ENCODE measurements at places on chromosomes 7 and 10.
A peak's percentile ranks its signal among the peaks of the same experiment; 100 is the strongest.

- no peak for DNase-seq
Observed at GRCh38 chr7:81064426-81064825, 145.6 kb upstream of the SEMA3C start.

DNA sequence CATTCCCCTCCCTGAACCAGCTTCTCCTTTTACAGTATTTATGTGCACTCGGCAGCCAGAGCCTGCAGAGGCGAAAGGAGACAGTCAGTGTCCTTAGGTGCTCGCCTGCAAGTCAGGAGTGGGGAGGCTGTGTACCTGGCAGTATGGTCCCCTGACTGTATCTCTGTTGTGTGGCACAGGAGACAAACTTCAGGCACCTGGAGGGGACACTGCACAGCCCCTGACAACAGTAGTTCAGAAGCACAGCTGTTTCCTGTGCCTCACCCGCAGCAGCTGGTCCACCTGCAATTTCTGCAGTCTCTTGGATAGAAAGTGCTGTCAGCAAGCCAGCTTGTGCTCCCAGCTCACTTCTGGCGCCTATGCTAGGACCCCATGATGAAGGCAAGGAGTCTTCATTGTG, 73.4 kb upstream of the LAMB4 start:
- no peak for DNase-seq

GRCh38 chr7:36512616-36513015, 123.0 kb downstream of the ANLN start:
- no peak for DNase-seq

DNA sequence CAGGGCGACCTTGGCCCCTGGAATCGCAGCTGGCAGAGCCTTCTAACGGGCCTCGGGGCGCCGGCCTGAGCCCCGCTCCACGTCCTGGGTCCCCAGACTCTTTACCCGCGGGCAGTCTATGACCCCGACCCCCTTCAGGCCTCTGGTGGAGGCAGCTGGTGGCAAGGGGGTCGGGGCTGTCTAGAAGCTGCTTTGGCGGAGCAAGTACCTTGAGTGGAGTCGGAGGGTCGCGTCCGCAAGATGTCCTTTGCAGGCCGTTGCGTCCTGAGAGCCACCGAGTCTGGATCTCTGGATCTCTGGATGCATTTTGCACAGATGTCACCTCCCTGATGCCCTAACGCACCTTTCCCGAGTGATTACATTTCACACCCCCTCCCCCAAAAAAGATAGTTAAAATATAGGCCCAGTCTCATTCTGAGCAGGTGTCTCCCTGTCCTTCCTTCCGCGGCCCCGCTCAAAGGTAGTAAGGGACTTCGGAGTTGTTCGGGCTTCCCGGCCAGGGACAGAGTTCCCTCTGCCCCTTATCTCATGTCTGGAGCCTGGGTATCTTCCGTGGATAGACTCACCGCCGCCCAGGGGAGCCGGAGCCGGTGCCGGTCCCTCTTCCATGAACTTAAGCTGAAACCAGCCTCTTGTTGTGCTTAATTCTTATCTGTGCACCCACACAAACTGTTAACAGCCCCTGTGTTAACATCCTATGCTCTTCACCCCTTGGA, 457 bp downstream of the ACADSB start:
- no peak for DNase-seq

GRCh38 chr7:138864667-138865066, 66.7 kb upstream of the ATP6V0A4 start:
- no peak for DNase-seq

- DNase-seq = no peak
Observed at GRCh38 chr10:72146071-72146470, 57.7 kb upstream of the SPOCK2 start.

DNA sequence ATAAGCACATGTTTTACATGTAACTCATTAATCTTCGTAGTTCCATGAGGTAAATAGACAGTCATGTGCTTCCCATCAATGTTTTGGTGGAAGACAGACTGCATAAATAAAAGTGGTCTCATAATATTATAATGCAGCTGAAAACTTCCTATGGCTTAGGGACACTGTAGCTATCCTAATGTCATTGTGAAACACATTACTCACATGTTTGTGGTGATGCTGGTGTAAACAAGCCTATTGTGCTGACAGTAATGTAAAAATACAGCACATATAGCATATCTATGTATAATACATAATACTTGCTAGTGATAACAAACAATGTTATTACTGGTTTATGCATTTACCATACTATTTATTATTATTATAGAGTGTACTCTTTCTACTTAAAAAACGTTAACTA, 37.2 kb upstream of the PLXDC2 start:
- no peak for DNase-seq

- no peak for DNase-seq
Observed at GRCh38 chr10:71494476-71494875, 97.8 kb downstream of the CDH23 start.

DNA sequence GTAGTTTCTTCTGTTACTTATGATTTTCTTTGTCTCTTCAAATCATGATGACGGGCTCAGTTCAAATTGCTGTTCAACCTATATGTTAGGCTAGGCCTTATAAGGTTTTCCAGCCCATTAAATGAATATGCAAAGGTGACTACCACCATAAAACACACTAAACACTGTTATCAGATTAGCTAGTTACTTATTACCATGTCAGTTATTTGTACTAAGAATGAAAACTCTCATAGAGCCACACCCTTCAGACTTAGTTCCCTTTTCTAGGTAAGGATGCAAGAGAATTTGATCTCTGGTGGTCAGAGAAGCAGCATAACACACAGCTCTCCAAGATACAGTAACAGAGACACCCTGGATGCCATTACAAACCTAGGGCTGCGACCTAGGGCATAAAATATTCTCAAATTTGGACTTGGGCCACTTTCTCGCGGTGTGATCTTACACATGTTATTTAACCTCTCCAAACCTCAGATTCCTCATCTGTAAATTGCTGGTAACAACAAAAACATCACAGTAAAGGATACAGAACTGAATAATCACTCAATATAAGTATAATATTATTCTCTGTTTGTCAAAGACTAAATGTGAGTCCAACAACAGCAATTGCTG, 35.6 kb downstream of the ANKMY2 start:
- no peak for DNase-seq

- DNase-seq = no peak
Observed at GRCh38 chr10:32148864-32149251, 92.6 kb upstream of the KIF5B start.

DNA sequence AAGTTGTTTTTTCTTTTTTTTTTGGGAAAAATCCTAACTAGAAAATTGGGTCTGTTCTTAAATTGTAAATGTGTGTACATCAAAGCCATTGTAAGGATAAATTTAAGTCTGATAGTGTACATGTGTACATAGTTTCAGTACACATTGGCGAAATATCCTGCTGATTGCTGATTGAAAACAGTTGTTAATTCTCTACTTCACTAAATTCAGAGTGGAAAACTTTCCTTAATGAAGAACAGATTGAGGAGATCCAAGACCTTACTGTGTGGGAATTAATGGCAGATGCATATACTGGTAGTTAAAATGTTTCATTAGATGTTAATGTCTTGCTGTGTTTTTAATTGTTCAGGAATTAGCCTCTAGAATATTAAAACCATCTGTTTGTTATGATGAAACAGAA, 506.0 kb downstream of the AUTS2 start:
- DNase-seq = no peak

GRCh38 chr7:20197837-20198236, 19.3 kb downstream of the MACC1 start:
- DNase-seq = no peak

DNA sequence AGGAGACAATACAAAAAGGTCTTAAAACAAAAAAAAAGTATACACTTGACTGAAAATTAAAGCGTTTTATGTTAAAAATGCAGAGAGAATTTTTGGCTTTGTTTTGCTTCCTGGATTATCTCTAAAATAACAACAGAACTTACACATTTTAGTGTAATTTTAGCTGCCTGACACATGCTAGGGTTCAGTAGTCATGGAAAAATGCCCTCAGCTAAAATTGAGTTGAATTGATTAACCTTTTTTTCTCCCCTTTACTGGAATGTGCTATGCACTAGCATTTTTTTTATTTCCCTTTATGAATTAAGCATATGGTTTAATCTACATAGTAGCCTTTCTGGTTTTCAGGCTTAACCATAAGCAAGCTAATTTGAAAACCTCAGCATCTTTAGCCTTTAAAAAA, 89.9 kb downstream of the ZNF277 start:
- DNase-seq = no peak

DNA sequence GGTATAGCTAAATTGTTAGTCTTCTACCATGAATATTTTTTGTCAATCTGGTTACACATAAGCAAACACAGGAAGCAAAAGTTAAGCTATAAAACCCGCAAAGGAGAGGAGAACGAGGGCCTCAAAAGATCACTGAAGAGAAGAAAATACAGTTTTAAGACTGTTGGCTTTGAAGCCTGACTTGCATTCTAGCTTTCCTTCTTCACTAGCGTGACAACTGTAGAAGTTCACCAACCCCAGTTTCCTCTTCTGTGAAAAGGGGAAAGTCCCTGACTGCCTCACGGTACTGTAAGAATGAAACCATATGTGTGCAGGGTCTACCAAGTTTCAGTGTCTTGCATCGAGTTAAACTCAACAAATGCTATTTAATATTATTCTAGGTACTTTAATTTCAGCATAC, 7.5 kb upstream of the LRRN3 start:
- DNase-seq = peak; percentile 38

- DNase-seq = no peak
Observed at GRCh38 chr10:103665162-103665889, 171.8 kb downstream of the NEURL1 start.

DNA sequence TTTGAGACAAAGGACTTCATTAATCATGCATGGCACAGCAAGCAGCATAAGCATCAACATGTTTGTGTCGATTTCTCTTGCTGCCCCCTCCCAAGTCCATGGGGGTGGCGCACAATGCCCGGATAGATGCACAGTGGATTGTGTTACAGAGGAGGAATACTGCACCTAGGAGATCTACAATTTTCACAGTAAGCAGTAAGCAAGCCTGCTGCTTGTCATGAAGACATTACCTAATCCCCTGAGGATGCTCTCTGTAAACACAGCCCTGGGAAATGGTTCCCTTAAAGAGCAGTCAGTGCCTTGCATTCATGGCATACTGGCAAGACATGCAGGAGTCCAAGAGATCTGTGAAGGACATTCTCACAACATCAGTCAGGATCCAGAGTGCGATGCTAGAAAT, 137.7 kb downstream of the ETV1 start:
- no peak for DNase-seq

GRCh38 chr10:4202938-4203337, 417.9 kb upstream of the KLF6 start:
- DNase-seq = no peak

- peak; percentile 18 for DNase-seq
Observed at GRCh38 chr7:155003092-155003375, at the start of gene PAXIP1. Gene PAXIP1 (minus strand): TSS chr7:155003124. CDS start chr7:155002929, 195 bp downstream.

GRCh38 chr7:43384616-43385308, 198.1 kb upstream of the STK17A start:
- DNase-seq = no peak

DNA sequence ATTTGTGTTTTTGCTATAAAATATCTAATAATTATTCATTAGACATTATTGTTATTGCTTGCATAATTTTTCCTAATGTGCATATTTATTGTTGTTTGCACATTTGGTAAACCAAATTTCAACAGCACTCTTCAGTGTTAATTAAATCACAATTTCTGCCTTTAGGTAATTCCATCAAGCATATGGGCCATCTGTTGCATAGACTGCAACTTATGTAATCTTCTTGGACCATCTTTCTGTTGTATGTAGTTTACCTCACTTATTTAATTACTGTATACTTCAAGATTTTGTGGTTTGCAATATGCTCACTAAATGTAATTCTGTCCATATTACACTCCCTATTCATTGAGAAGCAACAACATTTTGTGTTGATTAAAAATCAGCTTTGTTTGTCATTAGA, 1360.1 kb downstream of the REEP3 start:
- DNase-seq = no peak

DNA sequence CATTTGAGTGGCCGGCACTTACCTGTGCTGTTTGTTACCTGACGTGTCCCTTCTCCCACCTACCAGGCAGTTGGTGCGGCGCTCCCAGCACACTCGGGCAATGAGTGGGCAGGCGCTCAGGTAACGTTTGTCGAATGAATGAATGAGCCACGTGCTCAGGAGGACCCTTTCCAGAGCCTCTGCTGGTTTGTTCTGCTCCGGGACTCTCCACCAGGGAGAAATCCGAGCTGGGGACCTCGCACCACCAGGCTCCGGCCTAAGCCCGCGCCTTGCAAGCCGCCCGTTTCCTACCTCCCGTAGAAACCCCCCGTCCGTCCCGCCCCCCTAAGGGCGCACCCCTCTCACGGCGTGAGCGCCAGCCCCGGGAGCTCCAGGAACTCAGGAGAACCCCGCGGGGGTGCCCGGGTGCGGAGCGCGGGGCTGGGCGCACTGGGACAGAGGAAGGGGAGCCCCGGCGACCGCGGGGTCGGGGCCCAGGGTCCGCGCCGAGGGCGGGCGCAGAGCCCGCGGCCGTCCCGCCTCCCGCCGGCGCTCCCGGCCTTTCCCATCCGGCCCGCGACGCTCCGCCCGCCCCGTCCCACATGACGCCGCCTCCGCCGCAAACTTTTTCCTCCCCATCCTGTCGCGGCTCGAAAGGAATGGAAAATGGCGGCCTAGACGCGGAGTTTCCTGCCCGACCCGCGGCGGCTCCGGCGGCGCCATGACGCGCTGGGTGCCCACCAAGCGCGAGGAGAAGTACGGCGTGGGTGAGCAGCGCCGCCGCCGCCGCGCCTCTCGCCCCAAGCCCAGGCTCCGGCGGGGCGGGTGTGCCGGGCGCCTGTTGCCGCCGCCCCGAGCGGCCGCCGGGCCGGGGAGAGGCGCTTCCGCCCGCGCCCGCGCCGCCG, at the start of gene DOCK1:
TSS of gene DOCK1 (plus strand) at position 611 of the 884 bp plus-strand sequence. CDS start at position 701, 90 bp downstream.
- DNase-seq = no peak
